Stimulated activated CD8-positive, alpha-beta memory T cell treated with anti-CD3 and anti-CD28 coated beads, Interleukin-12 subunit alpha, Interleukin-12 subunit beta, amount 100 ng/mL, for 1 hour (primary cell): ENCODE measurements at places on chromosomes 3 and 15.

GRCh38 chr3:70180664-70181063, 131.8 kb downstream of the MDFIC2 start:
- no peak for DNase-seq

DNA sequence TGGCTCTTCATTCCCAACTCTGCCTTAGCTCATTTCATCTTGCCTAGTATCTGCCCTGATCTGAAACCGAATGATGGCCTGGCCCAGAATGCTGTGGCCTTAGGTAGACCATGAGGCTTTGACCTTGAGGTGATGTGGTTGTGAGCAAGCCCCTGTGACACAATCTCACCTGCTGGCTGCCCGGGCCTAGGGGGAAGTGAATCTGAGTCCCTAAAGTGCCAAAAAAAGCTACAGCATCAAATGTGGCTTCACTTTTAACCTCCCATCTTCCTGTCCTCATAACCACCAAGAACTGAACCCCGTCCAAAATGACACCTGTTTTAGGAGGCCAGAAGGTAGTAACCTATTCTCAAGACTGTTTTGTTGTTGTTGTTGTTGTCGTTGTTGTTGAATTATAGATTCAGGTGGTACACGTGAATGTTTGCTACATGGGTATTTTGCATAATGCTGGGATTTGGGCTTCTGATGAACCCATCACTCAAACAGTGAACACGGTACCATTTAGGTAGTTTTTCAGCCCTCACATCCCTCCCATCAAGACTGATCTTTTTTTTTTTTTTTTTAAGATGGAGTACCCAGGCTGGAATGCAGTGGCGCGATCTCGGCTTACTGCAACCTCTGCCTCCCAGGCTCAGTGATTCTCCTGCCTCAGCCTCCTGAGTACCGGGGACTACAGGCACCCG, 54.6 kb downstream of the MCCC1 start:
- no peak for DNase-seq

- DNase-seq = no peak
These were observed 19.6 kb upstream of the EMC3 start for GRCh38 chr3:10006048-10006761.

DNA sequence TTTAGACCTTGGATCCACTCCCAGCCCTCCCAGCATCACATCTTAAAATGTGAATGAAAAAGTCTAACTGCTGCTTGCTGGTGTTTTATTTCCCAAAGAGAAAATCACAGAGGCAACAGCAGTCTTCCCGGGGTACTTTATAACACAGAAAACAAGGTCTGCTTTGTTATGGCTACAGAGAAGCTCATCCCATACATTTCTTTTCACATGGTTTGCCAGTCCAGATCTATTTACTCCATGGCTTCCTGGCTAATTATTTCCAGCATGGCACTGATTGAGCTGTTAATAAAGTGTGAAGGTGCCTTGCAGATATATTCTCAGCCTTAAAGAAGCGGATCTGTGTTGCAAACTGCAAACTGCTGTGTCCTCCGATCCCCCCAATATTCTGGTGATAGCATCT, 466.1 kb upstream of the CFAP20DC start:
- DNase-seq = no peak

DNA sequence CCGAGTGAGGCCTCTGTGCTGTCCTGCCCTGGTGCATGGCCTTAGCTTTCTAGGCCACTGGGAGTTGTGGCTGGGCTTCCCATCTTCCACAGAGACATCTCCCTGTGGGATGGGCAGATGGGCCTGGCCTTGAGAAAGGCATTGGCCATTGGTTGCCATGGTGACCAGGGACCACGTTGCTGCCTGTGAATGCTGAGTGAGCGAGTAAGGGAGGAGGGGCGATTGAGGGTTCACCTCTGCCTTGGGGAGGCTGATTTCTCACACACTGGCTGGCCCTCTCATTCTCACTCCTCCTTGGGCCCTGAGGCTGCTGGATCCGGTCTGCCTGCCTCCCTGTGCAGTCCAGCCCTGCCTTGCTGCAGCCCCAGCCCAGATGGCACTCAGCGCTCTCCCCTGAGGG, 26.4 kb upstream of the DOCK3 start:
- no peak for DNase-seq

GRCh38 chr15:59632714-59633113, 21.1 kb downstream of the GCNT3 start:
- no peak for DNase-seq

GRCh38 chr15:51382787-51383186, 41.3 kb downstream of the GLDN start:
- no peak for DNase-seq

GRCh38 chr15:94080416-94080815, 150.9 kb upstream of the MCTP2 start:
- DNase-seq = no peak

GRCh38 chr15:25785641-25786025, 77.5 kb downstream of the ATP10A start:
- no peak for DNase-seq

GRCh38 chr3:9480265-9480664, 73.4 kb downstream of the LHFPL4 start:
- no peak for DNase-seq

- no peak for DNase-seq
These were observed 47.0 kb upstream of the PLXNA1 start for GRCh38 chr3:126935756-126936509.

- no peak for DNase-seq
These were observed 12.3 kb downstream of the LYZL4 start for GRCh38 chr3:42398080-42398479.

DNA sequence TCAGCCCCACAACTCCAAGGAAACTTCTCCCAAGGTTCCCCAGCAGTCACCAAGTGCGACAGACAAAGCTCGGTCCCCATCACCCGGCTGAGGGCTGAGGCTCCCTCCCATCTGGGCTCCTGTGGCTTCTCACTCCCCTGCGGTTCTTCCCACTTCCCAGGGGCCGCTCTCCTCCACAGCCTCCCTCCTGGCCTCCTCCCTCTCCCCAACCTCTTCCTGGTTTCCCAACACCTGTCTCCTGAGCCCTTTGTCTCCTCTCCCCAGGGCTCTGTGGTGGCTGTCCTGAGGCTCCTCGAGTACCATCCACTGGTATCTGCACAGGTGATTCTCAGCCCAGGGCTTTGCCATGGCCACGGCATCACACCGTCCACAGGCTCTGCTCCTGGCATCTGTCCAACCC, 113.2 kb upstream of the NSMCE3 start:
- no peak for DNase-seq

DNA sequence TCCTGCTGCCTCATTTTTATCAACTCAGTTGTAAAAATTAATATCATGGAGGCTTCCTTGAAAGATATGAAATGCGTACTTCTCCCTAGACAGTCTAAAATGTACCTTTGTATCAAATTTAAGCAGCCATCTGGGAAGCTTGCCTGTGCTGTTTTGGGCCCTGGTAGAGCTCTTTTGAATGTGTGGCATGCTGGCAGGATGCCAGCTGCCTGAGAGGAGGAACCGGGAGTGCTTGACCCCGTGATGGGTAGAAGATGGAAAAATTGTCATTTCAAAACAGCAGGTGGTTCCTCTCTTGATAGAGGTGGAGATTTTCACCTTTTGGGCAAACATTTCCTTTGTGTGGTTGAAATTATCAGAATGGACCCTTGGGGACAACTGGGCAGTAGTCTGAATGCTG, 245.3 kb downstream of the RPLP1 start:
- DNase-seq = no peak

- no peak for DNase-seq
These were observed 291.1 kb downstream of the CHL1 start for GRCh38 chr3:487614-488013.

DNA sequence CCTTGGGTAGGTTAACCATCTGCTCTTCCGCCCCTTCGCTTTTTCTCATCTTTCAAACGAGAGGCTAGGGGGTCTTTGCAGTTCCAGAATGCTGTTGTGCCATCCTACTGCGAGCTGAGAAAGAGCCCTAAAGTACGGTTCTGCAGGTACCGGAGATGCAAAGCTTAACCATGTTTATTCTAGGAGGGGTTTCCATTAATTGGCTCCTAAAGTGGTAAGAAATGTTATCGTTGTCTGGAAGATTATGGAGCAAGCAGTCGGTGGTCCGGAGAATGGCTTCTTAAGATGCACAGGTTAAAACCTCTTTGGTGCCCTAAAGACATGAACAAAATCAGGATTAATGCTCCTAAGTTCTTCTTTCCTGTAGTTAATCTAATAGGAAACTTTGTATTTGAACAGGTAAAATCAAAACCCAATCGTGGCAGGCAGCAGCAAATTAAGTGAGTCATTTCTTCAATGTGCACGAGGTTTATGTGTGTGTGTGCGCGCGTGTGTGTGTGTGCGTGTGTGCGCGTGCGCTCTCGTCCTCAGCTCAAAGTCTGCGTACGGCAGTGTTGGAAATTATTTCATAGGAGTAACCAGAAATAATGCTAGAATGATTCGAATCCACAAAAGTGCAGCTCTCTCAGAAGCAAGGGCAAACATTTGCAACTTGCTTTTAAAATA, 772 bp downstream of the FAM81A start:
- no peak for DNase-seq

GRCh38 chr3:125025642-125026041, 30.2 kb downstream of the HEG1 start:
- DNase-seq = no peak

GRCh38 chr15:42082823-42083604, 11.3 kb downstream of the PLA2G4D start:
- no peak for DNase-seq

GRCh38 chr3:15040844-15041243, 24.3 kb downstream of the MRPS25 start:
- no peak for DNase-seq

DNA sequence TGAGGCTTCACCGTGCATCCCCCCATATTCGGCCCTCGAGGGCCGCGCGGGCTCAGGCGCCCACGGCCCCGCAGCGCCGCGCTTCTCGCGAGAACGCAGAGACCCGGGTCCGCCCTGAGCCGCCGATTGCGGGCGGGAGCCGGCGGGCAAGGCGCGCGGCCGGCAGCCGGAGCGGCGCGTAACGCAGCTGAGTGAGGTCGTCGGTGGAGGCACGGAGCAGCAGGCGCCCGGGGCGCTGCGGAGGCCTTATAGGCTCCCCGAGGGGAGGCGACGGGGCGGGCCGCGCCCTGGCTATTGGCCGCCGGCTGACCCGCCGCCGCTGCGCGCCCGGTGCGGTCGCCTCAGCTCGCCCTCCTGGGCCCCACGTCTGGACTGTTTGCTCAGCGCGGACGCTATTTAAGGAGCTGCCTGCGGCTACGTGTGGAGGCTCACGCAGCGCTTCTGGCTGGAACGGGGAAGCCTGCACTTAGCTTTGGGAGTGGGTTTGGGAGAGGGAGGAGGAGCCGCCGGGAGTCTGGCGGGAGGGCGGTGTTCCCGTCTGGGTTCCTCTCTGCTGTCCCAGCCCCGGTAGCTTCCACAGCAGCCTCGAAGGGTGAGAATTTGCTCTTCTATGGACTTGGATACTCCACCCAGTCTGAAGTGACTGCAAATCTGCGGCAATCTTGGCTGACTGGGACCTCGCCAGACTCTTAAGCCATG, at the start of gene PLOD2:
PLOD2 (minus strand) TSS at position 221 of the 699 bp plus-strand sequence; CDS start at position 26, 195 bp downstream.
- DNase-seq = no peak

DNA sequence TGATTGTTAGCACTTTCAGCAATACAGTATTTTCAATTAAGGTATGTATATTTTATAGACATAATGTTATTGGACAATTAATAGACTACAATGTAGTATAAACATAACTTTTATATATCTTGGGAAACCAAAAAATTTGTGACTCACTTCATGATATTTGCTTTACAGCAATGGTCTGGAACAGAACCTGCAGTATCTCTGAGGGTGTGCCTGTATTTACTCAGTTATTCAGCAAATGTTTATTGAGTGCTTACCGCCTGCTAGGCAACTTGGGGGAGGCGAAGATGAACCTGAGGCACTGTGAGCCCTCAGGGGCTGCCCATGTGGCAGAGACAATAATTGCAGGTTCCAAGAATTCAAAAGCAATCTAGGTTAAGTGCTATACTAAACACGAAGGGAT, 144.8 kb downstream of the GABRB3 start:
- DNase-seq = no peak

- no peak for DNase-seq
These were observed 110.6 kb downstream of the DTWD1 start for GRCh38 chr15:49731187-49732099.

- no peak for DNase-seq
These were observed 73.7 kb downstream of the CCNL1 start for GRCh38 chr3:157086060-157086750.

DNA sequence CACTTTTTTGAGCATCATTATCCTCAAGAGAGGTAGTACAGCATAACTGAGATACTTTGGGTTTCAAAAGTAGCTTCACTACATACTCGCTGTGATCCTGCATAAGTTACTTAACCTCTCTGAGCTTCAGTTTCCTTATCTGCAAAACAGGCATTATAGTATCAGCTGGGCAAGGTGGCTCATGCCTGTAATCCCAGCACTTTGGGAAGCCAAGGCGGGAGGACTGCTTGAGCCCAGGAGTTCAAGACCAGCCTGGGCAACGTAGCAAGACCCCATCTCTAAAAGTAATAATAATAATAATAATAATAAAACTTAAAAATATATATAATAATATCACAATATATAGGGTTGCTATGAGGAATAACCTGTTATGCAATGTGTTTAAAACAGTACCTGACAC, 10.9 kb downstream of the CIAO2A start:
- no peak for DNase-seq

- no peak for DNase-seq
These were observed 13.3 kb upstream of the SH3BP5 start for GRCh38 chr3:15345608-15346137.

- no peak for DNase-seq
These were observed 29.5 kb upstream of the NRROS start for GRCh38 chr3:196609805-196610515.

DNA sequence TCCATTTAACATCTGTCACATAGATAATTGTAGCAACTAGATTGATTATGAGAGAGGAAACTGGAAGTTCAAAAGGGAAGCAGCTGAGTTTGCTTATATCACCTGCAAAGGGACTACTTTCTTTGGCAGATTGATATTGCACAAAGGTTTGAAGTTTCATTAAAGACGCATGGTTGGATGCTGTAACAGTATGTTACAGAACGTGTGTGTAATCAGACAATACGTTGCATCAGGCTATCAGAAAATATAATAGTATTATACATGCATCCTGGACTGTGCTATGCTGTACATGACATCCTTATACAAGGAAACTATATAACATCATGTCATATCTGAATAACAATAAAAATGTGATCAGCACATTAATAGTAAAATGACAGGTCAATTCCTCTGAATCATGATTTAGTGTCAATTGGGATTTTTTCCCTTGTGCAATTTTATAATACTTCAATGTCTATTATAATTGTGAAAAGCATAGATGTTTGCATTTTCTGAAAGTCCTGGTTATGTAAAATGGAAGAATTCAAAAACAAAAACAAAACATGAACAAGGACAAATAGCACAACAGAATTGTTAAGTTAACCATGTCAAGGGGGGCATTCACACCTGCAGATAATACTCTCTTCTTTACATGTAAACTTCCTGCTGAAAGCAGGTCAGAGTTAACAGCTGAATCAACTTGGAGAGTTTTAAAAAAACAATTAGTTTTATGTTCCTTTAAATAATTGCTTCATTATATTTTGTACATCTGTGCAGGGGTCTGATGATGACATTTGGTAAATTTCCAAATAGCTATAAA, 283.2 kb upstream of the KCNH8 start:
- no peak for DNase-seq
